ENCODE measurements at places on chromosomes 4 and X.

DNA sequence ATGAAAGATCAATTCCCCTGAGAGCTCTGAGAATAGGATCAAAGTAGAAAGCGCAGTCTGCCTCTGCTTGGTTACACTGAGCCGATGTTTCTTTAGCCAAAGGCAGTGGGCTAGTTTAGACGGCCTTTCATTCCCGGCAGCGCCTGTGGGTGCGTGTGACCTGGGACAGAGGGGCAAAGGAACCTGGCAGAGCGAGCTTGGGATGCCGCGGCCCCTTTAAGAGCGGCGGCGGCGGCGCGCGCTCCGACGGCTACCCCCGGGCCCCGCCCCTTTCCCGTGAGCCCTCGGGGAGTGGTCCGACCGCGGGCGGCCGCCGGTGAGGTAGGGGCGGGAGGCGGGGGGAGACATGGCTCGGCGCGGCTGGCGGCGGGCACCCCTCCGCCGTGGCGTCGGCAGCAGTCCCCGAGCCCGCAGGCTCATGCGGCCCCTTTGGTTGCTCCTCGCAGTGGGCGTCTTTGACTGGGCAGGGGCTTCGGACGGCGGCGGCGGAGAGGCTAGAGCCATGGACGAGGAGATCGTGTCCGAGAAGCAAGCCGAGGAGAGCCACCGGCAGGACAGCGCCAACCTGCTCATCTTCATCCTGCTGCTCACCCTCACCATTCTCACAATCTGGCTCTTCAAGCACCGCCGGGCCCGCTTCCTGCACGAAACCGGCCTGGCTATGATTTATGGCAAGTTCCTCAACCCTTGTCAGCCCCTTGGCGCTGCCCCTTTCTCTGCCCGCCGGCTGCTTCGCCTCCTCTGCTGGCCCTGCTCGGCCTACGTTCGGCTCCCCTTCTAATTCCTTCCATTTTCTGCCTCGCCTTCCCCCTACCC lies at the start of gene SLC9A6:
Gene SLC9A6 (plus strand): TSS at position 279 of the 816 bp plus-strand sequence. CDS start 224 bp downstream, at position 503.
- peak; percentile 85 for DNase-seq

DNA sequence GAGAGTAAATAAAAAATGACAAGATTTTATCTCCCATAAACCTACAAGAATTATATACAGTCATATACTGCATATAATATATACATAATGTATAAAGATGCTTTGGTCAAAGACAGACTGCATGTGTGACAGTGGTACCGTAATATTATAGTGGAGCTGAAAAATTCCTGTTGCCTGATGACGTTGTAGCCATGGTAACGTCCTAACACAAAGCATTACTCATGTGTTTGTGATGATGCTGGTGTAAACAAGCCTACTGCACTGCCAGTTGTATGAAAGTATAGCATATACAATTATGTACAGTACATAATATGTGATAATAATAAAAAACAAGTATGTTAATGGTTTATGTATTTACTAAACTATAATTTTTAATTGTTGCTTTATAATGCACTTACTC lies 245.2 kb upstream of the CENPE start:
- DNase-seq: no peak

DNA sequence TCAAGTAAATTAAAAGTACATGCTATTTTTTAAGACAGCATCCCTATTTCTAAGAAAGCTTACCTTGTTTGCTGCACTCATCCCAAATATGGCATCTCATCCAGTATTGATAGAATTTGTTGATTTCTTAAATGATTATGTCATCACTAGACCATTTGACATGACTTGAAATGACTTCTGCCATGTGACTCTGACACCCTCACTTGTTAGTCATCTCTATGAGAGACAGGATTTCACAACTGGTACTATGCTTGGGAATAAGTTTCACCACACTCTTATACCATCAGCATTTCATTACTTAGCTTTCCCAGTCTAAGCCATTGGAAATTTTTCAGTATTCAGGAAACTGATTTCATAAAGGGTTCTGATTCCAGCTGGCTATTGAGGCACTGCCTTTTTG lies 55.3 kb downstream of the TMPRSS11F start:
- DNase-seq: no peak

GRCh38 chr4:40308528-40309122 lies 26.5 kb upstream of the CHRNA9 start:
- DNase-seq: no peak

GRCh38 chr4:45646885-45647590 lies 476.8 kb downstream of the GABRG1 start:
- no peak for DNase-seq

GRCh38 chrX:45851434-45851991 lies 650.8 kb upstream of the DIPK2B start:
- peak; percentile 43 for DNase-seq

DNA sequence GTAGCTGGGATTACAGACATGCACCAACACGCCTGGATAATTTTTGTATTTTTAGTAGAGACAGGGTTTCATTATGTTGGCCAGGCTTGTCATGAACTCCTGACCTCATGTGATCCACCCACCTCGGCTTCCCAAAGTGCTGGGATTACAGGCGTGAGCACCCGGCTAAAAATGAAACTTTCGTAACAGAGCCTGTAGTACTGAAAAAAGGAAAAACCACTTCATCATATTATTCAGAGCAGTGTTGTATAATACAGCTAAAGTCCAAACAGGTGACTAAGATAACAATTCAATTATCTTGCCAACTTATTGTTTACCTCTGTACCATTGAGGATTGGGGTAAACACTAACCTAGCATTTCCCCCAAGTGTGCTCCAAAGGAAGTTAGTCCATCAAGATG lies 43.9 kb upstream of the HPRT1 start:
- no peak for DNase-seq

GRCh38 chr4:112403101-112403945 lies 106.2 kb downstream of the ALPK1 start:
- no peak for DNase-seq

- no peak for DNase-seq
Measured at GRCh38 chrX:8033175-8033574, 106.0 kb upstream of the PNPLA4 start.
